ENCODE measurements at places on chromosomes 2 and 18. TPM values are rescaled to one million over a fixed set of nuclear protein-coding genes. Genes with fewer than 3 reads are reported as not detected.

DNA sequence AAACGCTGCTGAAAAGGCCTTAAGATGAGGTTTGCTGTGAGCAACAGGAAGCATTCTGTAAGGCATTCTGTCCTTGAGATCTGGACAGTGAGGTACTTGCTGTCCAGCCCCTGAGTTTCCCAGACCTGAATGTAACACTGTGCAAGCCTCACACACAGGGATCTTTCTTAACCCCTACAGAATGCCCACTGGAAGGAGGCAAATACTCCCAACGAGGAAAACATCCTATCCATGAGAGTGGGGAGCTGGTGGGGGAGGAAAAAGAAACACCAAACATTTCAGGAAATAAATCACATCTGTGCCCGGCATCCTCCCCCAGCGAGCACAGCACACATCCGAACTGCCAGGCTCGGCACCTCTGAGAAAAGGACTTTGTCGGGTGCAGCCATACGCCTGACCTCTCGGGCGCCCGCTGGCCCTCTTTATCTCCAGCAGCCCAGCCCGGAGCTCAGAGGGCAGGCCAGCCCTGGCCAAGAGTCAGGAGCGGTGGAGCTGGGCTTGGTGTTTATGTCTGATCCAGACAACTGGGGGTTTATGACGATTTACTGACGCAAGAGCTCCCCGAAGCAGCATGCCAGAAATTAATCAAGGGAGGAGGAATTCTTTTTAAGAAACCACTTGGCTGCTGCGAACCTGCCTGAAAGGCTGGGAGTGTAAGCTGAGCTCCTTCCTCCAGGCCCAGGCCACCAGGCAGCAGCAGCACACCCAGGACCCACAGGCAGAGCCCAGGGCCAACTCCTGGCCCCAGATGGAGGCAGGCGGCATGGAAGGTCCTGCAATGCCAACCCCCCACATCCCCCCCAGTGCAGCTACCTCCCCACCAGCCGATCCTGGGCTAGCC lies 72.2 kb downstream of the HDAC4 start:
- DNase-seq = no peak

Gene EVX2
- polyA plus RNA-seq = not detected

GRCh38 chr2:33074197-33074596 lies 127.4 kb downstream of the LTBP1 start:
- no peak for DNase-seq

Gene RAX
- polyA plus RNA-seq = not detected

Gene ADAM23
- polyA plus RNA-seq = 4.5 TPM

Gene CAVIN2
- polyA plus RNA-seq = 116 TPM
